Activated naive CD4-positive, alpha-beta T cell (primary cell): ENCODE measurements at places on chromosomes 3 and 15.
A peak's percentile ranks its signal among the peaks of the same experiment; 100 is the strongest.

- DNase-seq, result no peak
Measured at GRCh38 chr3:134373271-134374104, 759 bp downstream of the AMOTL2 start.

- DNase-seq, result no peak
Measured at GRCh38 chr15:47885920-47886319, 168.6 kb downstream of the SEMA6D start.

- no peak for DNase-seq
Measured at GRCh38 chr3:164539215-164539614, 539.1 kb downstream of the SI start.

GRCh38 chr3:95476534-95476933, 1337.9 kb upstream of the EPHA6 start:
- DNase-seq, result no peak

DNA sequence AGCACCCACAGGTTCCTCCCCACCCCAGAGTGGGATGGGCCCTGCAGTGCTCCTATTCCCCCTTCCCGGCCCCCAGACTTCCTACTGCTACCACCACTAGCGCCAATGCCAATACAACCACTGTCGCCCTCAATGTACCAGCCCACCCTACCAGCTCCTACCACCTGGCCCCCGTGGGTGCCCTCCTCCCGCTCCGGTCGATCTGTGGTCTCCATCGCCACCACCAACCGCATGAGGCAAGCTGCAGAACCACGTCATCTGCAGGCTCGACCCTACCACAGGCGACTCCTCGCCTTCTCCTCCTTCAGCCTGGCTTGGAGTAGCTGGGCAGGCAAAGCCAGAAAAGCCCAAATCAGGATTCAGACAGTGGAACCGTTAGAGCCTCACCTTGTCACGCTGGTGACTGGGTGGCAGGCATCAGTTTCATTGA, 179.3 kb downstream of the POTEB3 start:
- DNase-seq, result no peak

- no peak for DNase-seq
Measured at GRCh38 chr3:82080261-82080660, 318.8 kb upstream of the GBE1 start.

DNA sequence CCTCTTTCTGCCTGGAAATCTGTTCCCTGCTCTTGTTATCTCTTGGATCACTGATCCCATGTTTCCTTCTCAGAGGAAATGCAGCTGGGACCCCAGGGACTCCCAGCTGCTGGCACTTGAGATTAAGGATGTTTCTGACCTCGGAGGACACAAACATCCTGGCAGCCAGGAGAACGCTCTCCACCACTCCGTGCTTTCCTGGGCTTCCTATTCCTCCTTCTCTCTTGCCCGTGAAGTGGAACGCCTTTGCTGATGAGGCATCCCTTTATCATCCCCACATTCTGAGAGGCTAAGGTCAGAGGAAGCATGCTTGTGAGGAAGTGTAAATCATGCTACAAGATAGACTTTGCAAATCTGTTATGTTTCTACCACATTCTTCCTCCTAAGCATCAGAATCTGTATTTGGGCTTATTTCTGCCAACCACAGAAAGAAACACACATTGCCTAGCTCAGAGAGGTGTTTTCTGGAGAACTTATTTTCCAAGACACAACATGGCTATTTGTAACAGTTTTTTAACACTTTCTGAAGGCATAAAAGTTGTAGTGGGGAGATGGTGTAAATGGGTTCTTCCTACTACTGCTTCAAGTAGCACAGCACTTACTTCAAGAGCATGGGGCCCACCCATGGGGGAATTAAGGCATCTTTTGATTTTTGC, 25.6 kb upstream of the LDHAL6B start:
- DNase-seq, result no peak

GRCh38 chr15:101361418-101361817, 66.4 kb upstream of the SNRPA1 start:
- DNase-seq, result no peak

DNA sequence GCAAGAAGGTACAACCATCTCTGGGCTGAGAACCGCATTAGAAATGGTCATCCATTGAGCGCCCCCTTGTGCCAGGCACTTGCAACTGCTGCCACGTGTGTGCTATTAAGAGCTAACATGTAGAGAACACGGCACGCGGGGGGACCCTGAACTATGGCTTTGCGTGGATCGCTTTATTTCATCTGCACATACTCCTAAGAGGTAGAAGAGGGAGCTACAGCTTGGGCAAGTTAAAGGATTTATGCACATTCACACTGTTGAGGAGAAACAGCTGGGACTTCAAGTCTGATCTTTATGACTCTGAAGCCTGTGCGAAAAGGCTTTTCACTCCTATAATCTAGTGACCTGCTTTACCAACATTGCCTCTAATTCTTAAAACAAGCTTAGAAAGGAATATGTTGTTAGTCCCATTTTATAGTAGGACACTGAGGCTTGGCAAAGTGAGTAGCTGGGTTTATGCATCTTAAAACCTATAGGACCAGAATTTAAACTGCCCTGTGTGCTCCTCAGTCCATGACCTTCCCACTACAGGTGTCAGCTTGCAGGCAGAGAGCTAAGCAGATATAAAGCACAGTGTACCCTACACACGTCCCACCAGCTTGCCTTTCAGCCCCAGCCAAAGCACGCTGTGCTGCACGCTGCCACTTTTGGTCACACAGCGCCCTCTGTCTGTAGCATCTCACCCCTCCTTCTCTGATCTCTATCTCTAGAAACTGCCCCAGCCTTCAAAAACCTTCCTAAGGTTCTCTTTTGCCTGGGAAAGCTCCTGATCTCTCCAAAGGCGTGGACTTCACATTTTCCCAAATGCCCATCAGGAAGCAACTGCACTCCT, 57.8 kb downstream of the STARD5 start:
- peak; percentile 52 for DNase-seq

DNA sequence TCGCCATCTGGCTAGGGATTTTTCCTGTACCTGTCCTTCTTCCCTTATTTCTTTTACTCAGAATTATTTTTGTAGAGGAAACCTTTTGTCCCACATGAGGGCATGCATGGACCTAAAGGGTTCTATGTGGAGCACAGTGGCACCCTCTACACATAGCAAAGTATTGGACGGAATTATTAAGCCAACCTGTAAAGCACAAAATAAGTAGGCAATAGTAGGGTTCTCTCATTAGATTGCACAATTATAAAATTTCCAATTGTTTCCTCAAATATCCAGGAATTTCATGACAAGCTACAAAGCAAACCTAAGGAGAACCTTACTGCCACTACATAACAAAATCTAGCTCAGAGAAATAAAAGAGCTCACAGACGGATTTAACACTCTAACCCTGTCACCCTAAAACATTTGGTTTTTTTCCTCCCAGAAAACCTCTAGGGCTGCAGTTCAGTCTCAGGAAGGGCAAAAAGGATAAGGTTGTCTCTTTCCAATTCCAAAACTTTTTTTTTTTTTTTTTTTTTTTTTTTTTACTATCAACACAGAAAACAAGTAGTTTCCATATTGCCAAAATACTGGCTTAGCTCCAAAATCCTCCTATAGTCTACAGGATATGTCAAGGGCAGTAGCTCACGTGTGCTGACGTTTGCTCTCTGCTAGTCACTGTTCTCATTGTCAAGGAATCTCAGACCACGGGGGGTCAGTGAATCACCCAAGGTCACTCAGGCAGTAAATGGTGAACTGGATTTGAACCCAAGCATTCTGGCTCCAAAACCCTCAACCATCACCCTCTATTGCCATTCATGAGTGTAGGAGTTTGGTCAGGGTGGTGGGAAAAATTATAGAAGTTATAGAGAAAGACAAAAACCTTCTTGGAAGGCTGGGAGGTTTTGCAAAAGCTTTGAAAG, 52.3 kb downstream of the NCEH1 start:
- no peak for DNase-seq

- no peak for DNase-seq
Measured at GRCh38 chr3:53236112-53236841, 19.5 kb downstream of the TKT start.

DNA sequence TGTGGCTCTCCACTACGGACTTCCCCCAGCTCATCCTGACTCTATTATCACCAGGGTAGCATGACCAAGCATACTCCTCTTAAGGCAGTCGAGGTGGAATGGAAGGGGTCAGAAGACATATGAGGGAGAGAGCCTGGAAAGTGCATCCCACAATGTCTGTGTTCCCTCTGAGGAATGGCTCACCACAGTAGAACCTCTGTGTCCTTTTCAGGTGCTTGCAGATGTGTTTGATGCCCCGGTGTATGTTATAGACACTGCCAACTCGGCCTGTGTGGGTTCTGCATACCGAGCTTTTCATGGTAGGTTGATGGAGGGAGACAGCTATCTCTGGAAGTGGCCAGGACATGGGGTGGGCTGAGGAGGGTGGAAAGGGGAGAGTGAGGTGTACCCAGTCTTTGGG, 50.3 kb downstream of the XYLB start:
- no peak for DNase-seq

GRCh38 chr3:189587664-189588040, 43.5 kb upstream of the TP63 start:
- DNase-seq, result no peak

DNA sequence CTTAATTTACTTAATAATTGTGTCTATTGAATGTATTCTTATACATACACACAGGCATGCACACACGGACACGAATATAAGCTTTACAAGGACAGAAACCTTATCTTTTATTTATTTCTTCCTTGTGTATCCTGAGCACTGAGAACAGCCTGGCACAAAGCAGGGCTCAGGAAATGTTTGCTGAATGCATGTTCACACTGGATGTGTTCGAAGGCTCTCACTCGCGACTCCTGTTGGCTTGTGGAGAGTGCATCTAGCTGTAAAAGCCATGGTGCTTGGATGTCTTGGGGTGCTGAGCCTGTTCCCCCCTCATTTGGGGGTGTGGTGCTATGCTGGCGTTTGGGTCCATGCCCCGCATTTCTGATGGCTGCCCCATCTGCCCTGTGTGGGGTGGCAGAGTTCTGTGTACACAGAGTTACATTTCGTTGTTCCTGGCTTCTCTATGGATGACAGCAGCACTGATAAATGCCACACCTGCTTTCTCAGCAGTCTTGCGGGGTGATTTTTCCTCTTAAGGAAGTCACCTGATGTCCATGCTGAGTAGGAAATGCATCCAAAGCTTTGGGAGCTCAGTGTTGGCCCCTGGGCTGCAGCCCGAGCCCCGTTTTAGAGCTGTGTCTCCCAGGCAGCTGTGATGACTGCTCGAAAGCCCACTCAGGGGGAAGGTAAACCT, 148.5 kb downstream of the IGF1R start:
- no peak for DNase-seq

GRCh38 chr15:27672537-27672936, 426.6 kb downstream of the OCA2 start:
- DNase-seq, result no peak

- DNase-seq, result no peak
Measured at GRCh38 chr15:40314723-40315276, 7.1 kb upstream of the PLCB2 start.

GRCh38 chr3:193831495-193832455, 238.8 kb downstream of the OPA1 start:
- no peak for DNase-seq

- no peak for DNase-seq
Measured at GRCh38 chr3:195021692-195022091, 249.3 kb downstream of the XXYLT1 start.

GRCh38 chr3:110318108-110318507, 753.5 kb upstream of the NECTIN3 start:
- no peak for DNase-seq

GRCh38 chr15:101642361-101642760, 9.8 kb downstream of the TM2D3 start:
- DNase-seq, result no peak

- no peak for DNase-seq
Measured at GRCh38 chr3:2098398-2099027, at the start of gene CNTN4. TSS of gene CNTN4 (plus strand) at chr3:2098866.

GRCh38 chr3:89434621-89435380, 327.4 kb downstream of the EPHA3 start:
- no peak for DNase-seq

GRCh38 chr15:70164156-70164900, 66.6 kb upstream of the TLE3 start:
- no peak for DNase-seq

- DNase-seq, result no peak
Measured at GRCh38 chr15:38642689-38643270, 78.2 kb upstream of the RASGRP1 start.

DNA sequence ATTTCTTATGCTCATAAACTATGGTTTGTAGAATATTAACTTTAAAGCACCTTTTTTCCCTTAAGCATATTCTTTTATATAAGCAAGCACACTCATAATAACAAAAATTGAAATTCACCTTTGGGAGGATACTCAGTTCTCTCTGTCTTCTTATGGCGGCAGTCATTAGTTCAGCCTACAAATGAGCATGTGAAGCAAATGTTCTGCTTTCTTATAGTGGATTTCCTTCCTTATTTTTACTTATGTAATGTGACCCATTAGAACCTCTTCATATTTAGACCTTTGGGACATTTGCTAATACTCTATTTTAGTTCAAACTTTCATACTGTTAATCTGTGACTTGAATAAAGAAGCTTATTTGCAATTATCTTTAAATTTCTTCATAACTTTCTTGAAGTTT, at the start of gene P2RY13:
P2RY13 (minus strand) TSS at position 187 of the 400 bp plus-strand sequence; CDS start at position 166, 21 bp downstream.
- no peak for DNase-seq

DNA sequence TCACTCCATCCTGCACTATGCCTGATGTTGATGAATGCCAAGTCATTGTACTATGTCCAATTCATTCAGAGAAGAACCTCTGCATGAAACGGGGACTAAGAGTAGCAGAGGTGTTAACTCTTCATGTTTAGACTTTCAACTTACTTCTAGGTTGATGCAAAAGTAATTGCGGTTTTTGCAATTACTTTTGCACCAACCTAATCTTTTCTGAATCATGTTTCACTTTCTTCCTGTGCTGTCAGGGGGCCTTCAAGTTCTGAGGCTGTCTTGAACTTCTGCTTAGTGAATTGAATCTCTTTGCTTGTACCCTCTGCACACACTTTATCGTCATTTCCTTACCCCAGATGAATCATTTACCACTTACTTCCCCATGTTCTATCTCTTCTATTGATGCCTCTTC, 636.2 kb downstream of the NAALADL2 start:
- no peak for DNase-seq

GRCh38 chr15:69143756-69144436, 16.5 kb upstream of the GLCE start:
- DNase-seq, result no peak

DNA sequence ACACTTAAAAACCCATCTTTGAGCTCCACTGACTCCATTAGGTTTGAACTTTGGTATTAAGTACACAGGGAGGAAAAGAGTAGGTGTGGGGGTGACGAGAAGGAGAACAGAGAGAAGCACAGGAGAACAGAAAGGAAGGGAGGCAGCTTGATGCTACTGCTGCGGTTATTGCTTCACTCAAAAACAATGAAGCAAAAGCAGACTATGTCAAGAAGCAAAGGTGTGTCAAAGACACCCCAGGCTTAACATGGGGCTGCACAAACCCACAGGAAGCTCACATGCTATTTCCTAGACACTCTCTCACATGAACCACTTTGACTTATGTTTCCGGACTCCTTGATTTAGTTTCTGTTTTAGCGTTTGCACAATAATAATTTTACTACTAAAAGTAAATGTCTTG, 961.0 kb upstream of the CFAP20DC start:
- DNase-seq, result peak; percentile 37

DNA sequence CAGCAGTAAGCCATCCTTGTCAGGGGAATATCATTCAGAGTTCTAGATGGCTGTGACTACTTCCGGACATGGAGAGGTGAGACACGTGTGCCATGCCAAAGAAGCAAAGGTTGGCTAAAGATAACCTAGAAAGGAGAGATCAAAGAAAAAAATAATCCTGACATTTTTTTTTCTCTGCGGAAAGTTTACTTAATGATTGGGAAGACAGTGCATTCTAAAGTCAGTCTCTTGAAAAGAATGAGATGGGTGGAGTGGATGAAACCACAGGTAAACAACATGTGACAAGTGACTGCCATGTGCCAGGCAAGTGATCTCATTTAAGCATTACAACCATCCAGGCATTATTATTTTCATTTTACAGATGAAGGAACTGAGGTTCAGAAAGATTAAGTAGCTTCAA, 436.6 kb downstream of the SOX2 start:
- DNase-seq, result no peak
